ENCODE measurements at places on chromosomes 6 and 20. TPM values are rescaled to one million over a fixed set of nuclear protein-coding genes. Genes with fewer than 3 reads are reported as not detected.

The OR2B6 gene
- 0.17 TPM for total RNA-seq

The LY6G6C gene
- total RNA-seq = not detected

The ABHD12 gene
- 79.1 TPM for total RNA-seq

The PRDM13 gene
- total RNA-seq = not detected

The DZANK1 gene
- total RNA-seq = 0.83 TPM

The CLIC5 gene
- not detected for total RNA-seq

The PAK5 gene
- not detected for total RNA-seq

The BMP2 gene
- 15.9 TPM for total RNA-seq

The GCNT2 gene
- 2.1 TPM for total RNA-seq

The ATAT1 gene
- 3.9 TPM for total RNA-seq

The TP53TG5 gene
- under 0.01 TPM for total RNA-seq

The WFDC5 gene
- total RNA-seq = not detected

The FRS3 gene
- total RNA-seq = 1.8 TPM

The ZFAND3 gene
- 40.8 TPM for total RNA-seq

The RGS17 gene
- total RNA-seq = 5.9 TPM

The KCNQ2 gene
- not detected for total RNA-seq

The PPIL1 gene
- total RNA-seq = 12.8 TPM

The ENPP5 gene
- total RNA-seq = 2.5 TPM

The HLA-DMB gene
- 0.83 TPM for total RNA-seq

The GPLD1 gene
- under 0.01 TPM for total RNA-seq

The BMP5 gene
- 1.0 TPM for total RNA-seq

The KCNG1 gene
- 26.5 TPM for total RNA-seq

The FAM120B gene
- total RNA-seq = 15.2 TPM

The FOXQ1 gene
- total RNA-seq = 2.0 TPM

The FOXS1 gene
- not detected for total RNA-seq

The FLOT1 gene
- 136 TPM for total RNA-seq

The CFAP61 gene
- total RNA-seq = 0.26 TPM

The JAG1 gene
- total RNA-seq = 34.2 TPM

The NOX3 gene
- not detected for total RNA-seq

The JPH2 gene
- 0.66 TPM for total RNA-seq

The C20orf141 gene
- not detected for total RNA-seq

The AURKA gene
- 4.9 TPM for total RNA-seq

The SAMD10 gene
- total RNA-seq = 0.99 TPM

The CTNNBL1 gene
- 28.5 TPM for total RNA-seq

The ADNP gene
- 32.1 TPM for total RNA-seq

The DYNLT2 gene
- total RNA-seq = 1.0 TPM

The DUSP15 gene
- total RNA-seq = not detected

The WFDC13 gene
- not detected for total RNA-seq

Measured in fibroblast of lung (primary cell).